ENCODE measurements at places on chromosomes 6 and 20.

GRCh38 chr20:24584538-24585356, 115.3 kb downstream of the SYNDIG1 start:
- no peak for DNase-seq

DNA sequence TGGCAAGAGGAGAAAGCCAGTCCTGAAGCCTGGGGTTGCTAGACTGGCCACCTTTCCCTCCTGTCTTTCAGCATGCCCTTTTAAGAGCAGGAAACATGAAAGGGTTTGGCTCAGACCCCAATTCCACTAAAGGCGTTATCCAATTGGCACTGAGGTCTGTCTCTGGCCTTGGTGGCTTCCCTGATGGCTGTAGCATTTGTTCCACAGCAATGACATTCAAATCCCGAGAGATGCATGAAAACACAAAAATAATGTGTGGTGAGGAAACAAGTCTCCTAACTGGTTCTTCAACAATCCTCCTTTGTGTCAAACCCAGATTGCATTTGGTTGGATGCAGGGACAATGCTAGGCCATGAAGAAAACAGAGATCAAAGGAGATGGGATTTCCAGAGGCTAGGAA, 56.5 kb upstream of the ADTRP start:
- DNase-seq = no peak

DNA sequence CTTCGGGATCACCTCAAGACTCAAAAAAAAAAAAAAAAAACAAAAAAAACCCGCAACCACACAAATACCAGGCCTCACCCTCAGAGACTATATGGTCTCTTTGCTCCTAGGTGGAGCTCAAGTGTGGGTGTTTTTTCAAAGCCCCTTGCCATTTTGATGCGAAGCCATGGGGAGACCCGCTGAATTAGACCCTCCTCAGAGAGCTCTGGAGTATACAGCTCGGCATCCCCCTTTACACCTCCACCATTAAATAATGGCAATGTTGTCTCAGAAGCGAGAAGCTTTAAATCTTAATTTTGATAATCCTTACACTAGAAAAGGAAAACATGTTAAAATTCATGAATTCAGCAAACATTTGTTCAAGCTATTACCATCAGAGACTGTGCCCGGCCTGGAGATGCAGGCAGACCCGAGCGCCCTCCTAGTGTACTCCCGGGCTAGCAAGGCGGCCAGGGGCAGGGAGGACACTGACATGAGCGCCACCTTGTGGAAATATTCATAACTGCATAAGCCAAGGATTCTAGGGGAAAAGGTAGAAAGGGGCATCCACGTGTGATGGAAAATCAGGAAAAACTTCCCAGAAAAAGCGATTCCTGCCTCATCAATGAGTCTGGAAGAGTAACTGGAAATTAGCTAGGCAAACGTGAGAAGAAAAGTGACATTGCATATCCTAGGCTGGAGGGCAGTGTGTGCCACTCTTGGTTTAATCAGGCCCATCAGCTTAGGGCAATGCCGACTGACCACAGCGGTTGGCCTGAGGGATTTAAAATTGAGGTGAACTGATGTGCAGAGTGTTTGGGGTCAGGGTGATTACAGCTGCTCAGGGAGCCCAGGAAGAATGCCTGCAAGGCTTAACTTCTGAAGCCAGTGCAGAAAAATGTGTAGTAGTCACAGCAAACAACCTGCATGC, 72.5 kb downstream of the B3GAT2 start:
- DNase-seq = peak; percentile 29

- no peak for DNase-seq
These were observed 88.1 kb downstream of the PRSS35 start for GRCh38 chr6:83600459-83600858.
